ENCODE measurements at places on chromosomes 6 and 20.
A peak's percentile ranks its signal among the peaks of the same experiment; 100 is the strongest.

DNA sequence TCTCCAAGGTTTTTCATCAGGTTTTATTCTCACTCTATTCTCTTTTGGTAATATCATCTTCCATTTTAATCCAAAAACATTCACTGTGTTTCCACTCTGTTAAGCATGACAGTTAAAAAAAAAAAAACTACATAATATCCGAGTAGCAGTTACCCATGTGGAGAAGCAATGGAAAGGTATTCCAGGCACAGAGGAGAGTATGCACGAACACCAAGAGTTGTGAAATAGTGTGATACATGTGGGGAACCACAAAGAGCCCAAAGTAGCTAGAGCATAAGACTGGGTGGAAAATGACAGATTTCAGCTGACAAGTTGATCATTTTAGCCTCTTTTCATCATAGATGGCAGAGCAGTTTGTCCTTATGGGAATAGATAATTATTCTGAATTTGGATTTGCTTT lies 19.9 kb upstream of the FBXL4 start:
- no peak for DNase-seq

GRCh38 chr6:11744753-11745152 lies 33.9 kb downstream of the ADTRP start:
- DNase-seq, result no peak

DNA sequence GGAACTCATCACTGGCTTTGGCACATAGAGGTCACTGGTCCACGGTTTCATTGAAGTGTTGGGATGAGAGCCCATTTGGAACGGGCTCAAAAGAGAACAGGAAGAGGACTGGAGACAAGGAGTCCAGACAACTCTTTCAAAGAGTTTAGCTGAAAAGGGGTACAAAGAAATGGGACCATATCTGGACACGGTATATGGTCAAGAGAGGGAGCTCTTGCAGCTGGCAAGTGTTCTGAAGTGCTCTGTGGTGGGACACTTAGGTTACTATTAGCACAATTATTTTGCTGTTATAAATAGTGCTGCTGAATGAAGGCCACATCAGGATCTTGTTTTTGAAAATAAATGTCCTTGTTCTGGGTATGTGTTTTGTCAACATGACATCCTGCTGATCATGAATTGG lies 4.6 kb downstream of the SGK2 start:
- no peak for DNase-seq

DNA sequence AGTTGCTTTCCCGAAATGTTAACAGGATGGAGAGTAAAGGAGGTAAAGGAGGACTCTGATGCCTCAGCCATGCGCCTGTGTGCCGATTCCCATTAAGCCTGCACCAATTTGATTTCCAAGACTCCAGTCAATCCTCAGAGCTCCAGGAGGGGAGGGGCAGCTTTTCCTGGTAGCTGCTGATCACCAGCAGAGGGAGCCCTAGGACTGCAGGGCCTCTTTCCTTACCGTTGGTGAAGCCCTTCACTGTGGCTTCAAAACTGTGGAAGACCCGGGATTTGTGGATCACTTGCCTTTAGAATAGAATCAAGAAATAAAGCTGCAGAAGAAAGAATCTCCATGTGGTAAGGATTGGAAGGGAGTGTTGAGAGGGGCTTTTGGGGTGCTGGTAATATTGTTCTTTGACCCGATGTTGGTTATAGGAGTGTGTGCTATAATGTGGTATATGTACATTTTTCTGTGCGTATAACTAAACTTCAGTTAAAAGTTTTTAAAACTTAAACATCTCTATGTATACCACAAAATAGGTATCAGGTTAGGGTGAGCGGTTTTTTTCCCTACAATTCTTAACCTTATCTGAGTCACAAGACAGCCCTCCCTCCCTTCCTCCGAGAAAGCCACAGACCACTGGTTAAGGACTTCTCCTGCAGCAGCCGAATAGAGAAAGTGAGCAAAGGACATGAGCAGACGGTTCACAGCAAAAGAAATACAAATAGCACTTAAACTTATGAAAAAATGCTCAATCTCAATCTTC lies 6.9 kb upstream of the OSER1 start:
- DNase-seq, result peak; percentile 49
